Gastroesophageal sphincter (tissue), 4 donors: ENCODE measurements at places on chromosomes 1 and 21.

- ATAC-seq, result no peak
These were observed 71.0 kb upstream of the CYP2J2 start for GRCh38 chr1:59997479-59998115.

DNA sequence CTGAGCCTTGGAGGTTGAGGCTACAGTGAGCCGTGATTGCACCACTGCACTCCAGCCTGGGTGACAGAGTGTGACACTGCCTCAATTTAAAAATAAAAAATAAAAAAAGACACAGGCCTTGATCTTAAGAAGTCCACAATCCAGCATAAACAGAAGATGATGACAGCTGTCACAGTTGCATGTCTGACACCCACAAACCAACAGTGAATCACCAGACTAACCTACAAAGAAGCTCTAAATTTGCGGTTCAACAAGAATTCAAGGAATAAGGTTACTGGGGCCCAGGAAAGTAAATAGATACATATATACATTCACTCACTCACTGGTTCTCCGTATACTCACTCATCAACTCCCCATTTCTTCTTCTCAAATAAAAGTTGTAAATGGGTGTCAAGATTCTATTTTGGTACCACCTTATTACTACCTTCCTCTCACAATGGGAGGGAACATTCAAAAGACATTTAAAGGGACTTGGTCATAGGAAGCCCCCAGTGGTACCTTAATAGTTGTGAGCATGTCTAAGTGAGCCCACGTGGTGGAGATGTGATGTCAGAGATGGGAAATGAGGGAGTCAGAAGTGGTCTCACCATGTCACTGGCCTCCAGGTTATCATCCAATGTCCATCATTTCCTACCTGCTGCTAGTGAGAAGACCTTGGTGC is 66.9 kb upstream of the PRDX6 start:
- no peak for ATAC-seq

- ATAC-seq, result no peak
These were observed 92.5 kb downstream of the ITSN1 start for GRCh38 chr21:33734818-33735217.

GRCh38 chr1:24276791-24277190 is 42.4 kb upstream of the GRHL3 start:
- ATAC-seq, result no peak

GRCh38 chr1:30523055-30524020 is 200.0 kb downstream of the MATN1 start:
- no peak for ATAC-seq

GRCh38 chr1:229252228-229252984 is 18.5 kb upstream of the RAB4A start:
- ATAC-seq, result no peak
